NCI-H1417 treated with DMSO at 0.1 percent for 48 hours (cell line): ENCODE measurements at places on chromosomes 1 and 21.

GRCh38 chr1:201275253-201275666 is 8.0 kb upstream of the PKP1 start:
- no peak for DNase-seq

DNA sequence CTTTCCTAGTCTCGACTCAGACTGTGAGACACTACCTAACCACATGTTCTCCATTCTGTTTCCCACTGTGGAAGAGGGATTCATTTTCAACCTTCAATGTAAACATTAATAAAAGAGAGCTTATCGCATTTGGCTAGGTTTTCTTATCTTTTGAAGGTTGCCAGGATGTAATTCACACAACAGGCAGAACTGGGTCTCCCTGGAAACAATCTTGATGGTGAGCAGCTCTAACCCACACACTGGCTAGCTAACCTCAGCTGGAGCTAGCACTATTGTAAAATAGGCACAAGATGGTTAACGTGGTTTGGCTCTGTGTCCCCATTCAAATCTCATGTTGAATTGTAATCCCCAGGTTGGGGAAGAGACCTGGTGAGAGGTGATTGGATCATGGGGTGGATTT is 75.1 kb downstream of the ZSCAN20 start:
- no peak for DNase-seq

- DNase-seq, result peak; percentile 81
These were observed 6.1 kb downstream of the IPO13 start for GRCh38 chr1:43952731-43953346.

- DNase-seq, result no peak
These were observed 26.6 kb downstream of the BEND5 start for GRCh38 chr1:48750109-48750508.

DNA sequence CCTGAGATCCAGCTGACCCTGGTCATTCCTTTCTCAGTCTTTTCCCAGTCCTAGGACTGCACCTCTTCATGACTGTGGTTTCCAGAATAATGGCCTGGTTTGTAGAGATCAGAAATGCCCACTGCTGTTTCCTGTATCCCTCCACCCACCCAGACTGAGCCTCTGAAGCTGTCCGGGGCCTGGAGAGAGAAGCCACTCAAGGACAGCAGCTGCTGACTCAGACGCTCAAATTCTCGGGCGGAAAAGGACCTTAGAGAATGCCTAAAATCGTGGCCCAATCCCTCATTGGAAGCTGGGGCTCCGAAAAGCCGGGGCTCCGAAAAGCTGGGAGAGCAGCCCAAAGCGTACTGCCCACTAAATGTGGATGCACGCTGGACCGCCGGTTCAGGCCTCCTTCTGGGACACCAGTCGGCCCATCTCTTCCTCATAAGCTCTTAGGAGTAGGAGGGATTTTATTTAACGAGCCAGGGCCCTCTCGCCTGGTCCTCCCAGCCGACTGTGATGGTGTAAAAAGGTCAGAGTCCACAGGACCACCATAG is 7.8 kb upstream of the GPR61 start:
- DNase-seq, result no peak

DNA sequence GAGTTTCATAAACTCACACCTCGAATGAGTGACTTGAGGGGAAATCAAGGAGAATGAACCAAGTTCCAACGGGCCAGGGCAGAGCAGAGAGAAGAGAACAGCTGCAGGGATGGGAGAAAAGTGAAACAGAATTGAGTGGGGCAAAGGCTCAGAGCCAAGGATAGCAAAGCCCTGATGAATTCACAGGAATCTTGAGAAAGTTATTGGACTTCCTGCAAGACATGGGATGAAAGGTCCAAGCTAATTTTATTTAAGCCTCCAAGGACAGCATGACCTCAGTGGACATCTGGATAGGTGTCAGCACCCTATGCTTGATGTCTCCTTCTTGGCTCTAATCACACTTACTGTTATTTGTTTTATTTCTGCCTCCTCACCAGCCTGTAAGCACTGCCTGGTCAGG is 43.0 kb upstream of the RAVER2 start:
- DNase-seq, result no peak

DNA sequence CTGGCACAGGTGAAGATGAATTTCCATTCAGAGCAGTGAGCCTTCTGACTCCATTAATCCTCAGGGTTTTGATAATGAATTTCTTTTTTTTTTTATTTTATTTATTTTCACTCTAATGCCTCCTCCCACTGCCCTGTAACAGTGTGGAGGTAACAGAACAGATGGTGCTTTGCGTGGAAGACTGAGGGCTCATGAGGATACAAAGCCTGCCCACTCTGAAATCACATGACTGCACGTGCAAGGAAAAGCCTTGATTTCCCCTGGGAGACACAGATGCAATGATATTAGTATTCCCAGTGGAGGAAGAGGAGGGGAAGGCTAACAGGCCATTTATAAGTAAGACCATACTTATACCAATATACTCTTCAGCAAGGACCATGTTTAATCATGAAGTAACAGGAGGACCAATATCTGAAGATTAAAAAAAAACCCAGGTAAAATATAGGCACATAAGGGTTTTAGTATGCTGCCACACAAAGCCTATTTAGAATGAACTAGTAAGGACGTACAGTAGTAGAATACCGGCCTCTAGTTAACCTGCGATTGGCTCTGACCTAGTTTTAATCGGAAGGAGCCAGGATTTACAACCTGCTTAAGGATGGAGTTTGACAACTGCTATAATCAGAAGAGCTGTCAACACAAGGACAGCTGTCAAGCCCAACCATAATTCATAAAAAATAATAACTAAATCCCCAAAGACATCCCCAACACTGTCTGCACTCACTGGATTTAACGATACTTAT is 69.6 kb downstream of the LHX4 start:
- DNase-seq, result no peak

GRCh38 chr1:201216395-201217085 is 25.9 kb downstream of the IGFN1 start:
- no peak for DNase-seq

DNA sequence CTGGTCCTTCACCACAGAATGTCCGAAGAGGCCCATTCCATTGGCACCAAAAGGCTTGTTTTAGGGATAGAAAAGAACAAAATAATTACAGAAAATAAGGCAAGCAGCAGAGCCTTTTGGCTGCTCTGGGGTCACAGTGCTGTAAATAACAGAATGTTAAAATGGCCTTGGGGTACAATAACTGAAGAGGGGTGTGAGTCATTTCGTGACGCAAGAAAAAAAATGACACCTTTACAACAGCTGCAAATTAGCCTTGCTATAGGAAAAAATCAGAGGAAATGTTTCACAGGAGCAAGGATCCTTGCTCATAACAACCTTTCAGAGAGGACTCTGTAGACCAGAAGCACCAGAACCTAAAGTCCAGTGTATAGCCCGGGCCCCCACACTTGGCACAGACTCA is 483.4 kb downstream of the OMA1 start:
- no peak for DNase-seq

- DNase-seq, result no peak
These were observed 54.7 kb upstream of the ITPKB start for GRCh38 chr1:226793620-226794276.

- no peak for DNase-seq
These were observed 20.5 kb downstream of the NCF2 start for GRCh38 chr1:183569801-183570200.

DNA sequence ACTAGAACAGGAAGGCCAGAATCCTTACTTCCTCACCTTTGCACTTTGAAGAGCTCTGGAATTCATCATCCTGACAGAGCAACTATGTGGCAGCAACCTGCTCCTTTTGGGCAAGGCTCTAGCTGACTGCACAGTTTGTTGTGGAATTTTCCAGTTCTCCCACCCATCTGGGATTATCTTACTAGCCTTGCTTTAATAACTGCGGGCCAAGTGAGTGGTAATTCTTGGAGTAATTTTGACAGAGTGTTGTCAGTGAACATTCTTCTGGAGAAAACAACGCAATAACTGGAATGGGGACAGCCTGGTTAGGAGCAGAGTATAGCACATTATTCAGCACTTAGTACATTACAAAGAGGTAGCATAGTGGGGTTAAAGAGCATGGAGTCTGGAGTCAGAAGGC is 75.3 kb downstream of the NTMT2 start:
- no peak for DNase-seq

- no peak for DNase-seq
These were observed 23.8 kb downstream of the KNCN start for GRCh38 chr1:46527474-46528296.

- DNase-seq, result no peak
These were observed 59.3 kb upstream of the PTGFRN start for GRCh38 chr1:116850436-116850835.

- no peak for DNase-seq
These were observed 107.7 kb downstream of the KIAA0319L start for GRCh38 chr1:35449334-35450008.

DNA sequence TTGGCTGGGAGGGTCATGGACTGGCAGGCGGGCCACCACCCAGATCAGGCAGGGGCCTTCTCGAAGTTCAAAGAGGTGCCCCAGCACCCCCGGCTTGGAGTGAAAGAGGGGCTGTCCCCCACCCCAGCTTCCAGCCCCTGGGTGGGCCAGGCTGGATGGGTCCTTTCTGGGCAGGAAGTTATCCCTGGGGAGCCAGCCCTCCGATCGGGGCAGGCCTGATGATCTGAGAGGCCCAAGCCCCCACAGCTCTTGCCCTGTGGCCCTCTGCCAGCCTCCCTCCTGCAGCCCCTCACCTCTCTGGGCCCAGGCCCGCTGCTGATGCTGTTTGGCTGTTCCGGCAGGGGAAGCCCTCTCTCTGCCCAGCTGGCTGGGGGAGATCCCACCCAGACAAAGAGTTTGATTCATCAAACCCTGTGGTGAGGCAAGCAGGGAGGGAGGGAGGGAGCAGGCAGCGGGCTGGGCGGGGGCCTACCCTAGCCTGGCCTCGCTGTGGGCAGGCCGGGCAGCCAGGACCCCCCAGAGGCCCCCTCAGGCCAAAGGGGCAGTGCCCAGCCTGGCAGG is 2.5 kb downstream of the ARHGEF19 start:
- no peak for DNase-seq

DNA sequence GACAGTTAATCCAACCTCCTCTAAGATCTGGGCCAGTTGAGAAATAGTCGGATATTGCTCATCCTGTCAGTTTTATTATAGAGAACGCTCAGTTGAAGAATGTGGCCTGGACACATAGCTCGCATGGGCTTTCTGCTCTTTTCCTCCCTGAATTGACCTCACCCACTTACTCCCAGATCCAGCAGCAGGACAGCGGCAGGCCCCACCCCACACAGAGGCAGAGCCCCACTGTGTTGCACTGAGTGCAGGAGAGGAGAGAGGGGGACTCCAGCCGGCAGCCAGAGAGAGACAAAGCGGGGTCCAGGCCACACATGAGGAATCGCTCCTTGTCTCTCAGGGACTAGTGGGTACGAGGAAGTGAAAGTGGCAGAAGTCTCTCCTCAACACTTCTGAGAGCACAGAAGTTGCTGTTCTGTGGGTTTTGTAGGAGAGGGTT is 78.6 kb downstream of the LAMC1 start:
- no peak for DNase-seq

DNA sequence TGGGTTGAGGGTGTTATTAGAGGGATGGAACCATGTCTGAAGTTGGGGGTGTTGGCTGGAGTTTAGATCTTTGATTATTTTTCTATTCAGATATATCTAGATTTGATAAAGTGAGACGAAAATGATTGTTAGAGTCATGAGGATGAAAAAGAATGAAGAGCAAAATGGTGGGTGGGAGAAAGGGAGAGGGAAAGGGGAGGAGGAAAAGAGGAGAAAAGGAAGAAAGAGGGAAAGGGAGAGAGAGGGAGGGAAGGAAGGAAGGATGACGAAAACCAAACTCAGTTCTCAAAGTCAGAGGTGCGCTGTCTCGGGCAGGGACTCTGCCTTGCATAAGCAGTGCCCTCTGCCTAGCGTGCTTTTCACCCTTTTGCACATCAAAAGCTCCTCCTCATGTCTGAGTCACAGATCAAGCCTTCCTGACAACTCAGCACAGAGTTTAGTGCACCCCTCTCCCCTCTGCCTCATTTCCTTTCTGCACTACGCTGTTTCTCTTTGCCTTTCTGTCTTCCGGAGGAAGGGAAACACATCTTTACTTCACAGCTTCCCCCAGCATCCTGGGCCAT is 225.8 kb upstream of the PROX1 start:
- no peak for DNase-seq

- no peak for DNase-seq
These were observed 1.2 kb upstream of the HIVEP3 start for GRCh38 chr1:41919764-41920397.

- no peak for DNase-seq
These were observed 16.7 kb downstream of the DISC1 start for GRCh38 chr1:231643071-231643934.

GRCh38 chr1:174051956-174052355 is 29.8 kb upstream of the RC3H1 start:
- DNase-seq, result no peak

DNA sequence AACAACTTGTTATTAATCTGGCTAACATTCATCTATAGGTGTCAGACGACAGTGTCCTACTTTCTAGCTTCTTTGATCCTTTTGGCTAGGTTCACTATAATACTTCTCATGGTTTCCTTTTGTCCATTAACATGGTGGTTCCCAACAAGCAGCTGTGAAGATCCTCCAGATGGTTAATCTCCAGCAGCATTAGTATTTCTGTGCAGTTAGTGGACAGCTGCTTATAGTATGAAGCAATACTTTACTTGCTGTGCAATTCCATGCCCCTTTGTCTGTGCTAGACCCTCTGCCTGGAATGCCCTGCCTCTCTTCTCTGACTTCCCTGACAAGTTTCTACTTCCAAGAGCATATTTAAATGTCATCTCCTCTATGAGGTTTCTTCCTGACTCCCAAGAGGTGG is 41.7 kb upstream of the ARHGAP29 start:
- no peak for DNase-seq

DNA sequence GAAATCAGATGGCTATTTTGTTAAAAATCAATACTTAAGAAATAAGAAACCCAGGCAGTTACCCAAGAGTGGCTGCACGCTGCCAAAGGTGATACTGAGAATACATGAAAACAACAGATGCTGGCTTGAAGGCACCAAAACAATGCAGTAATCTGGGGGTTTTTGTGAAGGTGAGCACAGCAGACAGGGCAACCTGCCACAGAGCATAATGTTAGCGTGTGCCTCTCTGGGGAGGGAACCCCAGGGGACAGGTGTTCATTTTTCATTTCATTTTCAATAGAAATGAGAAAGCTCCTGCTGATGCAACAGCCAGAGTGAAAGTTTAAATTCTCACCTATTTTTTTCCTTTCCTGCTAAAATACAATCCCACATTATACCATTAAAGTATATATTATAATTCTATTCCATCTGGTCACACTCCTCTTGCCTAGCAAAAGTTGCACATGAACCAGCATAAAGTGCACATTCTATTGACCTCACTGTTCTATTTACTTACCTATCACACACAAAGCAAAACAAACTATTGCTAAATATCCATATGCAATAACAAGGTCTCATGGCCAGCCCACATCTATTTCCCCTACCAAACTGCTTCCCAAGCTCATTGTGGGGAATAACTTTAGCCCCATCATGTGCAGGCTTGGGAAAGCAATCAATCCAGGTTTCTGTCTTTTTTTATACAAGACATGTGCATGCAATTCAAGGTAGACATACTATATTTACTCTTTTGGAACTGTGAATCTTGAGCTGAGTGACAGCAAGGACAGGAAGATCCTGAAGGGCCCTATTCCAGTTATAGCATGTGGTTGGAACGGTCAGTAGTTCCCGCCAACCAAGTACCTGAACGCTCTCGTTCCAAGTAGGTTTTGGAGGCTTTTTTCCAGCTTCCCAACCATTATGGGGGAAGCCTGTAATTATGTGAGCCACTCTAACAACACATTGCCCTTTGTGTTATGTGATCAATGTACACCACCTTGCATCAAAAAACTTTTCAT is 173.6 kb downstream of the RERE start:
- DNase-seq, result no peak

GRCh38 chr1:20165522-20165951 is 20.4 kb upstream of the UBXN10 start:
- no peak for DNase-seq
